HFF-Myc (cell line): ENCODE measurements at places on chromosomes 13 and 19.
A peak's percentile ranks its signal among the peaks of the same experiment; 100 is the strongest.

DNA sequence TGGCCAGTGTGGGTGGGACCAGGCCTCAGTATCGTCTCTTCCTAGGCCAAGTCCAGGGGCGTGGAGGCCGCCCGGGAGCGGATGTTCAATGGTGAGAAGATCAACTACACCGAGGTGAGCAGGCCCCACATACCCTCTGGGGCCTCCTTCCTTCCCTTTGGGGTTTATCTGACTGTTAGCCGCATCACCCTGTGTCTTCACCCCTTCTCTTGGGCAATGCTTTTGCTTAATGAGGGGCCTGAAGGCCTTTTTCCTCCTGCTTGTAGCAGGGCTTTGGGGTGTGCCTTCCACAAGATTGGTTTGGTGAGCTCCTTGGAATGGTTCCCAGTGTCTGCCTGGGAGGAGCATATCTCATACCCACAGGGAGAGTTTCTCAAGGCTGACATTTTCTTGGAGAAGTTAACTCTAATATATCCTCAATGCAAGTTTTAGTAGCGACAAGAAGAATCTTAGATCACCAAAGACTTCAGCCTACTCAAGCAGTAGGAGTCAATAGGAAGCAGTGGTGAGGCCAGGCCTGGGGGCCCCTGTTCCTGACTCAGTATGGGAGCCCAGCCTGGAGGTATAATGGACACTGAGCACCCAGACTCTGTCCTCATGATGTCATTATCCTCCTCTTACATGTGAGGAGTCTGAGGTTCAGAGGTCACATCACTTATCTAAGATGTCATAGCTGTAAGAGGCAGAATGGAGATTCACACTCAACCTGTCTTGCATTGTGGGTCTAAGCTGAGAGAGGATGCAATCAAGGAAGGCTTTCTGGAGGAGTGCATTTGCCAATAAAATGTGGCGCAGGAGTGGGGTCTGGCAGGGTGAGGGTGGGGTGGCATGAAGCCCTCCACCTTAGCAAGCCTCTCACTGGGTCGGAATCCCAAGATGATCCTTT is 2.0 kb downstream of the GPI start:
- DNase-seq, result no peak

DNA sequence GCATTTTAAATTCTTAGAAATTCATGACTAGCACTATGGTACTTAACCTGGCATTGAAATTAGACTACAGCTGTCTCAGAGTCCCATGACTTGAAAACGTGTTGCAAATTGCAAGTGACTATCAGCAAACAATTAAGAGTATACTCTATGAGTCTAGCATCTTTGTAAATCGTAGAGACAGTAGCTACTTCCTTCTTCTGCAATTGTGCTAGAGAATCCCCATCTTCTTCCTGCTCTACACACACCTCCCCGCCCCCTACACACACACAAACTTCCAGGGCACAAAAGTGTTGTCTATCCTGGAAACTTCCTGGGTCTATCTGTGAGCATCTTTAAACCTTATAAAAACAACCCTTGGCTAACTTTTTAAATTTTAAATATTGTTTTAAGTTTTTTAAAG is 35.2 kb upstream of the MIR17HG start:
- DNase-seq, result no peak

DNA sequence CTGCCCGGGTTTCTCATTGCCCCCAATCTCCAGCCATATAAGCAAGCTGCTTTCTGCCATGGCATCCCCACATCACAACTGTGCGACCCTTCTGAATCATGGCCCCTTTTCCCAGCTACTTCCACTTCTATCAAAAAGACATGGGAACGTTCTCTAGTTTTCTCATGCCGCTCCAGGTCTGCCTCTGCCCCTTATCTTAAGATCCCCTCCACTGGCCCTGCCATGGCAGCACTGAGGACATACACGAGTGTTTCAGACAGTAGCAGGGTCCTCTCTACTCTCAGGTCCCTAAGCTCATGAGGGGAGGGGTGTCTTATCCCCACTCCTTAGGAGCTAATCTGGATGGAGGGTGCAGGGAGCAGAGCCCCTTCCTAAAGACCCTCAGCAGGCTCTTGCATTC is 5.5 kb upstream of the AMER2 start:
- no peak for DNase-seq

DNA sequence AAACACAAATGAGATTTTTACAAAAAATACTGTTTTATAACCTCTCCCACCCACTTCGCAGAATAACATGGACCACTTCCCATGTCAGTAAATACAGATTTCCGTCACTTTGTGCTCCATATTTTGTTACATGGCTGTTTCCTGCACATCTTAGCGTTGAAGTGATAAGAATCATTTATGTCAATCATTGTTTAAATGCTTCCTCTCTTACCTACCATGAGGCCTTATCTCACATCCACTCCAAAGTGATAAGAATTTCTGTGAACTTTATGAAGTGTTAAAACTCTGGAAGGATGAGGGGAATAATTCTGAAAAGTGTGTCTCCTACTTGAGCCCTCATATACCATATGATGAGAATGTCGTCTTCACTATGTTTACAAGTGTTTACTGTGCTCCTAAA is 36.6 kb upstream of the IL17D start:
- no peak for DNase-seq

DNA sequence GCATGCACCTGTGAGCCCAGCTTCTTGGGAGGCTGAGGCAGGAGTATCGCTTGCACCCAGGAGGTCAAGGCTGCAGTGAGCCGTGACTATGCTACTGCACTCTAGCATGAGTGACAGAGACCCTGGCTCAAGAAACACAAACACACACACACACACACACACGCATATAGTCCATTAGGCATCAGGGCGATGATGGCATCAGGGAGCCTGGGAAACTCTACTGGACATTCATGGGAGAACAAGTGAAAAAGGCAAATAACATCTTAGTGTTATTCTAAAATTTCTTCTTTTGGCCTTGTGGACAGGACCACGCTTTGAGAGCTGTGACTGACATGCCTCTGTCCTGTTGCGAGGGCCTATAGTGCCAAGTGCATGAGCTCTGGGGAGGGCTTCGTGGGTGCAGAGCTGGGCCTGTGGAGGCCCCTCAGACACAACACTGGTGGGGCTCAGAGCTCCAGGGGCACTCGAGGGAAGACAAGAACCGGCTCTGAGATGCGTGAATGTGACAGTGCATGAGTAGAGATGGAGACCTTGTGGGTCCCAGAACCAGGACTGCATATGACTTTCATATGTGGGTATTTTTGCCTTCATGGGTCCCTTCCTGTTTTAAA is 8.0 kb upstream of the USF2 start:
- no peak for DNase-seq

DNA sequence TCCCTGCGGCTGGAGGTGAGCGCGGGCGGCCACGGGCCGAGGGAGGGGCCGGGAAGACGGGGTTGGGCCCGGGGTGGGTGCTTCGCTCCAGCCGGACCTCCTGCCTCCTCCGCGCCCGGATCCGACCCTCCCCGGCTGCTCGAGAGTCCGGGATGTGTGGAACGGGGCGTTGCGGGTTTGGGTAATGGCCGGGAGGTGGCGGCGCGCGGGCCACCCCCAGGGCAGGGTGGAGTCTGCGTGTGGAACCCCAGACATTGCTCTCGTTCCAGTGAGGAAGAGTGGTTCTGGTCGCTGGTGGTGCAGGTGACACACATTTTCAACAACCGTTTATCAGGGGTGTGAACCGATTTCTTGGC is 38.8 kb downstream of the ARHGEF7 start:
- no peak for DNase-seq

DNA sequence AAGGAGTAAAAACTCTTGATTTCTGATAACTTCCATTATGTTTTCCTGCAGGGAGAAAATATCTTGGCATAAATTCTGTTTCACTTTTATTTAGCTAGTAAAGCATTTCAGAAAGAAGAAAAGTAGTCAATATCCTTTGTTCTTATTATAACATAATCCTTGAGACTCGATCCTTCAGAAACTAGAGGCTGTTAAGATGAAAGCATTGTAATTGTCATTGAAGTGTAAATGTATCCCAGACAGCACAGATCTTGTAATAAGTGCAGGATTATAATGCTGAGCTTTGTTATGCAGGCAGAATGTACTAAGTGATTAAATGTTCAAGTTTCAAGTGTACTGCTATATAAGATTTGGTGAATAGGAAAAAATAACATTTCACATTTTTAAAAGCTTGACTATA is 225.2 kb upstream of the ATXN8OS start:
- no peak for DNase-seq

- DNase-seq, result no peak
Observed at GRCh38 chr19:55272142-55272541, 7.8 kb downstream of the HSPBP1 start.

DNA sequence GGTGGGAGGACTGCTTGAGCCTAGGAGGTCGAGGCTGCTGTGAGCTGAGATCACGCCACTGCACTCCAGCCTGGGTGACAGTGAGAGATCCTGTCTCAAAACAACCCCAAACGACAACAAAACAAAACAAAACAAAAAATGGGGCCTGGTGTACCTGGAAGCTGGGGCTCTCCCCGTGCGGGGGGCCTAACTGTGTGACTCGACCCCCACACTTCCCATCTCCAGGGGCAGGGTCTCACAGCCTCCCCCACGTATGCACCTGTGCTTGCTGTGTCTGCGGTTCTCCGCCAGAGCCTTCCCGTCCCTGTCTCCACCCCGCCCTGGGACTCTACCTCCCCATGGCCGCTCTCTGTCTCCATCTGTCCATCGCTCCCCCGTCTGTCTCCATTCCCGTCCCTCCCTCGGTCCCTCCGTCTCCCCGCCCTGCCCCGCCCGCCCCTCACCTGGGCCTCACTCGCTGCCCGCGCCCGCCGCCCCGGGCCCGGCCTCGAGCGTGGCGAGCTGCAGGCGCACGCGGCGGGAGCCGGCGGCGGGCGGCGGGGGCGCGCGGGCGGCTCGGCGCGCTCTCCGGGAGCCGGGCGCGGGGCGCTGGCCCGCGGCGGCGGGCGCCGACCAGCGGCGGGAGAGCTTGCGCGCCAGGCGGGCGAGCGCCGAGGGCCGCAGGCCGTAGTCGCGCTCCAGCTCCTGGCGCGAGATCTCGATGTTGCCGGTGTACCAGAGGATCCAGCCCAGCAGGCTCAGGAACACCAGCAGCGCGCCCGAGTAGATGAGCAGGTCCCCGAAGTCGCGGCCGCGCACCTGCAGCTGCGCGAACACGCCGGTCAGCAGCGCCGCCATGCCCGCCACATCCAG is 587 bp downstream of the TMEM238 start:
- DNase-seq, result no peak

GRCh38 chr19:46759206-46759605 is 13.0 kb upstream of the STRN4 start:
- DNase-seq, result no peak

- no peak for DNase-seq
Observed at GRCh38 chr19:8113017-8113416, 36.4 kb downstream of the FBN3 start.

- DNase-seq, result no peak
Observed at GRCh38 chr13:71865874-71866334, 1.1 kb downstream of the DACH1 start.

DNA sequence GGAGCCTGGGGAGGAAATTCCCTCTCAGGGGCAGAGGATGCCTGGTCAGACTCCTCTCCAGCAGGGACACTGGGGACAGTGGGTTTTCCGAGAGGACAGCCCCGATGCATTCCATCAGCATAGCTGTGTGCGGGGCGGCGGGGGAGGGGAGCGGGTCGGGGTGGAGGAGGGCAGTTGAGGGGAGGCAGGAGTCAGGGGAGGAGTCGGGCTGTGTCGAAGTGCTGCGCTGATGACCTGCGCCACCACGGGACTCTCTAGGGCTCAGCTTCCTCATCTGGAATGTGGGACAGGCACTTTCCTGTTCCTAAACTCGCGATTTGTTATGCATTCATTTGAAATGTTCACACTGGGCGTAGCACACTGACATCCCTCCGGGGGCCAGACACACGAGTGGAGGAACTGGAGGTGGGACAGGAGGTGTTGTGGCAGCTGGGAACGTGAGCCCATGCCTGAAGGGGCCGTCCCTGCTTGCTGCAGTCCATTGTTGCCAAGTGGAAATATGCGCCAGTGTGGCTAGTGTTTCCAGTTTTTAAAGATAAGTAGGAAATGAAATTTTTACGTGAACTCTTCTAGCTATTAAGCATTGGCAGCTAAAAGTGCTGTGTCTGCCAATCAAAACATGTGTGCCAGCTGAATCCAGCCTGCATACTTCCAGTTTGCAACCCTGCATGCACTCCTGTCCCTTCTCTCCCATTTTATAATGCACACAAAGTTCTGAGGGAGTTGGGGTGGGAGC is 43.3 kb downstream of the FLT1 start:
- DNase-seq, result no peak

- no peak for DNase-seq
Observed at GRCh38 chr19:58382997-58383603, 2.3 kb upstream of the ZNF837 start.

DNA sequence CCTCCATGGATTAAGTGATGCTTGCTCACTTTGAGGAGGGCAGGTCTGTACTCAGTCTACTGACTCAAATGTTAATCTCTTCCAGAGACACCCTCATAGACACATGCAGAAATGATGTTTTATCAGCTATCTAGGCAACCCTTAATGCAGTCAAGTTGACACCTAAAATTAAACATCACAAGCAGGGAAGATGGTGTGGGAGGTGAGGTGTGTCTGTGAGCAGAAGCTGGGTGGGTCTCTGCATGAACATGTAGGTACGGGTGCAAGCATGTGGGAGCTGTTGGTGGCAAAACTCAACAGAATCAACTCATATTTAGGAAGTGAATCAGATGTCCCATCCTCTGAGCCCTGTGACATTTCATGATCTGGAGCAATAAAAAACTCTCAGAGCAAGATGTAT is 249.2 kb upstream of the SGCG start:
- DNase-seq, result no peak

DNA sequence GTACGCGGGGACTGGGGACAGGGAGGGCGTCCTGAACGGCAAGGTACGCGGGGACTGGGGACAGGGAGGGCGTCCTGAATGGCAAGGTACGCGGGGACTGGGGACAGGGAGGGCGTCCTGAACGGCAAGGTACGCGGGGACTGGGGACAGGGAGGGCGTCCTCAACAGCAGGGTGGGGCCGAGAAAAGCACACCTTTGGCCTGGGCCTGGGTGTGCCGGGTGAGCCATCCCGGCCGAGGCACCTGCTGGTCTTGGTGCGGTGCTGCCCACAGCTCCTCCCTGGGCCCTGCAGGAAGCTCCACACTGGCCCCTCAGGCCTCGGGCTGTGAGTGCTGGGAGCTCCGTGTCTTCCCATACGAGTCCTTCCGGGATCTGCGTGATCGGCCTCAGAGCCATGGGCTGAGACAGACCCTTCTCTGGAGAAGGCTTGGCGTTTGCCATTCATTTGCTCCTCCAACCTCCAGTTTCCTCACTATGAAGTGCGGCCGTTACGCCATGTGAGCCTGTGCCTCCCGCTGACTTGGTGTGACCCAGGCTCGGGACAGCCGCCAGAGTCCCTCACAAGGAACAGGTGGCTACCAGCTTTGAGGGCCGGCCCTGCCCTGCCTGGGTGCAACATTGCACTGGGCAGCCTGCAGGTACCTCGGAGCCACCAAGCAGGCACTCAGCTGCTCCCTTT is 7.8 kb upstream of the ZNF554 start:
- DNase-seq, result no peak

- peak; percentile 38 for DNase-seq
Observed at GRCh38 chr19:8252922-8253589, 43.9 kb downstream of the CERS4 start.

GRCh38 chr13:25149711-25150110 is 22.4 kb downstream of the AMER2 start:
- DNase-seq, result no peak
